ENCODE measurements at places on chromosomes 13 and 19. TPM values are rescaled to one million over a fixed set of nuclear protein-coding genes. Genes with fewer than 3 reads are reported as not detected.

DNA sequence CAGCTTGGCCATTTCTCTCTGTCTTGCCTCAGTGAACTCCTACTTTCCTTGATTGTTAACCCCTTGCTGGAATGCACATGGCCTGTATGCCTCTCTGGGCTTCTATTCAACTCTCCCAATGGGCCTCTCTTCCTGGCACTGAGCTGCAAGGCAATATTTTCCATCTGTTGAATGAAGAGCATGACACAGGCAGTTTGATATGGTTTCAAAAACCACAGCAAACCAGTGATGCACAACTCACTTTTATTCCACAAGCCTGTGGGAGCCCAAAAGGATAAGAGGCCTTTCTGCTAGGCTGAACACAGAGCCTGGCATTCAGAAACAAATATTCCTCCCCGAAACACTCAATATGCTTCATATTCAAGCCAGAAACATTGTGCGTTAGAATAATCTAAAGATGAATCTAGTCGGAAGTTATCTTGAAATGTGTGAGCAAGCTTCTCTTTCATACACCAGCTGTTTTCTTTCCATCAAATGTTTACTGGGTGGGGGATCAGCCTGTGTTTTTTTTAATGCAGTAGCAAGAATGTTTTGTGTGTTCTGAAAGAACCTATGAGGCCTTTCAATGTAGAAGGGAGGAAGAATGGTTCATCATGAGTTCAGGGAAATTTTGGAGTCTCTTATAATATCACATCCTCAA, 443.1 kb upstream of the SPRY2 start:
- no peak for DNase-seq

- DNase-seq, result peak; percentile 66
These were observed at the start of gene CCDC169 for GRCh38 chr13:36297366-36298338. Gene CCDC169 (minus strand): TSS chr13:36297814. CDS start chr13:36297719, 95 bp downstream.

The SHISA2 gene
- total RNA-seq, result 0.26 TPM

GRCh38 chr13:95113601-95114000, 187.7 kb downstream of the ABCC4 start:
- DNase-seq, result no peak

DNA sequence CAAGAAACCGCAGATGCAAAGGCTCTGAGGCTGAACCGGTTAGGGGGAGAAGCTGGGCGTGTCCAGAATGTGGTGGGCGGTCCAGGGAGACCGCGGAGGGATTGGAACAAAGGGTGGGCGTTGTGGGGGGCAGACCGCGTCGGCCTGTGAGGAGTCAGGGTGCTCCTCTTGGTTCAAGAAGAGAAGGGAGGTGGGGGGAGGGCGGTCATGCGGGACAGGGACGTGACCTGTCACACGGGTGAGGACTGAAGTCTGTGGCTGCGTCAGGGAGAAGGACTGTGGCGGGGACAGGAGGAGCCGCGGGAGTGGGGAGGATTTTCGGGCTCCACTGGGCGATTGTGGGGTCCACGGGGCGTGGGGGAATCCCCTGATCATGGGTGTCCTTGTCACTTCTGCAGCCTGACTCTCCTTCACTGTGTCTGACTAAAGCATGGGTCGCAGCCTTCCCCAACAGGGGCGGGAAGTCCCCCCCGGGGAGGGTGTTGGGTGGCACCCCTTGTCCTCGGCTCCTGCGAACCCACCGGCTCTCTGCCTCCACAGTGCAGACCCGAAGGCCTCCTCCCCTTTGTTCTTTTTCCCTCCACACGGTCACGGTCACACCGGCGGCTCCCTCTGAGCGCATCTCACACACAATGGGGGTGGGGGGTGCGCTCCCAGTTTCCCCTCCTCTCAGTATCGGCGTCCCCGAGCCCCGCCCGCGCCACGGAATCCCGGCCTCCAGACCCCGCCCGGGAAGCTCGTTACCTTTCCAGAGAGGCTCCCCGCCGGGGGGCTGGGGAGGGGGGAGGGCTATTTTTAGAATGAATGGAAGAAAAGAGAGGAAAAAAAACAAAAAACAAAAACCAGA, 16.4 kb upstream of the KCNN1 start:
- peak; percentile 49 for DNase-seq

DNA sequence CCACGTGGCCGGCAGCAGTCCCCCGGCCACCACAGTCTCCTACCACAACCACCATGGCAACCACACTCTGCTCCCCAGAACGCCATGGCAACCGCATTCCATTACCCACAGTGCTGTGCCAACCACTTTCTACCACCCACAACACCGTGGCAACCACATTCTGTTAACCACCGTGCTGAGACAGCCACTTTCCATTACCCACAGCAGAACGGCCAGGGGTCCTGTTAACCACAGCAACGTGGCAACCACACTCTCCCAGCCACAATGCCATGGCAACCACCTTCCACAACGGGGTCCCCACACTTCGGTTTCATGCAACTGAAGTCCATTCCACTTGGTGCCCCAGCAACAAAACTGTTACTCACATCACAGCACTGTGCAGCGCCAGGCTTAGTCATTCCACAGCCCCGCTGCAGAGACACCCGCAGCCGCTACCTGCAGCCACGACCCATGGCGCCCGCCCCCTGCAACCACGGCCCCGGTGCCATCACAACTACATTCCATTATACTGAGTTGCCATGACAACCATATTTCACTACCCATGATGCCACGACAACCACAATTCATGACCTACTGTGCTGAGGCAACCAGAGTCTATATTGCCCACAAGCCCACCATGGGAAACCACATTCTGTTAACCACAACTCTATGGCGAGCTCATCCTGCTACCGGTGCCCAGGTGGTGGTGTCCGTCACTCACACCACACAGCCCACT, 10.0 kb downstream of the DPF1 start:
- DNase-seq, result peak; percentile 87

DNA sequence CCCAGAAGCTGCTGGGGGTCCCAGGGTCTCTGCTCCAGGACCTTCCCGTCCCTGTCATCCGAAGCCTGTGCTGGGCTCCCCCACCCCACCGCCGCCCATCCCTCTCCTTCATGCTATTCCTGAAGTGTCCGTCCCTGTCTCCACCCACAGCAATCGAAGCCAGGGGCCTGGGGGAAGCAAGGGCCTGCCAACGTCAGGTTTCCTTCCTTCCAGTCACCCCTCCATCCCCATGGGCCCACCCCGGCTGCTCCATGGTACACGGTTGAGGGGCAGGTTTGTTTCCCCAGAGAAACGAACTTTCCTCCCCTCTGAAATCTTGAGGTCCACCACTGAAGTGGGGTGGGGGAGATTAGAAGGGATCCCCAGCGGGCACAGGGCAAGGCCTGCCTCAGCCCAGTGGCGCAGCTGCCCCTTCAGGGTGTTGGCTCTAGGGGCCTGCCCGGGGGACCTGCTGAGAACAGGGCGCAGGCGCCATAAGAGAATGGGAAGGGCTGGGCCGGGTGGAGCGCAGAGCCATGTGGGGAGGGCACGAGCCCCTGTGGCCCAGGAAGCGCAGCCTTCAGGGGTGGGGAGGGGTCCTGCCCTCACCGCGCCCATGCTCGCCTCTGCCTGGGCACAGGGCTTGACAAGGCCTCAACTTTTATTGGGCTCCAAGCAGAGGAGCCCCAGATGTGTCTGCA, 16.1 kb downstream of the CEBPG start:
- no peak for DNase-seq

DNA sequence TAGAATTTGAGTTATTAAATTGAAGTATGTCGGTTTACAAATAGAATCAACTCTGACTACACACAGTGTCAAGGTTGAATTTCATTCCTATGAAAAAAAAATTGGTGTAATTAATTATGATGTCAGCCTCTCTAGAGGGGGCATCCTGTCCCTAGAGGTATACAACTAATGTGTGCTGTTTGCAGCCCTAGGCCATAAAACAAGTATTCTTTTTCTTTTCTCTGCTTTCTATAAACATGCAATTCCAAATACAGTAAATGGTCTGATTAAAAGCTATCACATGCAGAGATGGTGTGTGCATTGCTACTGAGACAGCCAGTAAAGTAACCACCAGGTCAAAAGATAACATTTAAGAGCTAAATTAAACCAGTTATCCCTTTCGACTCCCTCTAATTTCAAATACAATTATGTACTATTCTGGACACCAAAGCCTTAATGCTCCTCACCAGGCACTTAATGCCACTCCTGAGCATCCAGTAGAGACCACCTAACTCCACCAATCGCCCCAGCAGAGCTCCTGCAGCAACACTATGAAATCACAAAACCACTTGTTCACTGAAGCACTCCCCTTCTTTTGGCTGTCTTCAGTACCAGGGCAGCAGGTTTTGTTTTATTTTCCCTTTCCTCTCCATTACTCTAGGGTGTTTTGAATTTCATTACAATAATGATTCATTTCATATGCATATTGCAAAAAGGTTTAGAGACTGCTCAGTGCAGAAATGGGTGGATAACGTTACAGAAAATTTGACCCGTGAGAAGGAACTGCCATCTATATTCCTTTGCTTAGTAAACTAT, 426.9 kb downstream of the PCDH9 start:
- DNase-seq, result no peak

DNA sequence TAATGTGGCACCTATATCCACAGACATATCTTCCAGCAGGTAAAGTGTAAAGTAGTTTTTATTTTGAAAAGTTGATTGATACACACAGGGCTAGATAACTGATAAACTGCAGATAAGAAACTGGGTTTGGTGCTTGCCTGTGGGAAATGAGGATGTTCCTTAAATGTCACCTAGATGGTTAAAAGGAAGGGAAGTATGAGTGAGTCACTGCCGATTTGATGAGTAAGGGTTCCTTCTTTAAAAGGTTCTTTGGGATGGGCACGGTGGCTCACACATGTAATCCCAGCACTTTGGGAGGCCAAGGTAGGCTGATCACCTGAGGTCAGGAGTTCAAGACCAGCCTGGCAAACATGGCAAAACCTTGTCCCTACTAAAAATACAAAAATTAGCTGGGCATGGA, 73.8 kb upstream of the FRY start:
- DNase-seq, result no peak

The KIR2DL3 gene
- total RNA-seq, result not detected

The IRF3 gene
- 105 TPM for total RNA-seq

DNA sequence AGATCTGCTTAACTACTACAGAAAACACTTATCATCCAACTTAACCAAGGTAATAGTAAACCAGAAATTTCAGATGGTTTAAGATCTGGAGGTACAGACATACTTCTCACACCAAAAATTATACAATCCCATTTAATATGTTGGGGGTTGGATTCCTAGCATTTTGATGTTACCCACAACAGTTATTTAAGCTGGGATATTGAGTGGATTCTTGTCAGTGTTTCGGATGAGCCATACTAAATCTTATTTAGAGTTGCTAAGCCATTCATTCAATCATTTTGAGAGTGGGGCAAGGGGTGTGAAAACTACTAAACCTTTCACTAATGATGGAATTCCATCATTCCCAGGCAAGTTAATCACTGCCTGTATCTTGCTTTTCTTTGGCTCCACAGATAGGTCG, 40.6 kb downstream of the KATNAL1 start:
- no peak for DNase-seq

The ANGPTL8 gene
- not detected for total RNA-seq

DNA sequence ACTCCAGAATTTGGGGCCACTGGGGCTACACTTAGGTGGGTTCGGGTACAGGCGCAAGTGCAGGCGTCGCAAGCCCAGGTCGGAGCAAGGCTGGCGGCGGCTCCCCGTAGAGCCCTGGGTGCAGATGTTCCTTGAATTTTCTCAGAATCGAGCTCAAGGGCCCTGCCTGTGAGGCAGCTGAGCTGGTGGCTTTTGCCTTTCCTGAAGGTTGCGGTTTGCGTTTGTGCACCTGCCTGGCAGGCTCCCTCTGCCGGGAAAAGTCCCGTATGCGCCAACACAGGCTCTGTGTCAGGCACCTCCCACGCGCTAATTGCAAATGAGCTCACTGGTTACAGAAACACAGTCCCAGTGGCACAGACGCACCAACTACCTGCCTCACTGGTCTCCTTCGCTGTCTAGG, 5.9 kb downstream of the DOHH start:
- DNase-seq, result peak; percentile 63
